ENCODE measurements at places on chromosomes 16 and 17.
A peak's percentile ranks its signal among the peaks of the same experiment; 100 is the strongest.

- DNase-seq = peak; percentile 7
Observed at GRCh38 chr17:29760279-29761039, 137.7 kb upstream of the CORO6 start.

DNA sequence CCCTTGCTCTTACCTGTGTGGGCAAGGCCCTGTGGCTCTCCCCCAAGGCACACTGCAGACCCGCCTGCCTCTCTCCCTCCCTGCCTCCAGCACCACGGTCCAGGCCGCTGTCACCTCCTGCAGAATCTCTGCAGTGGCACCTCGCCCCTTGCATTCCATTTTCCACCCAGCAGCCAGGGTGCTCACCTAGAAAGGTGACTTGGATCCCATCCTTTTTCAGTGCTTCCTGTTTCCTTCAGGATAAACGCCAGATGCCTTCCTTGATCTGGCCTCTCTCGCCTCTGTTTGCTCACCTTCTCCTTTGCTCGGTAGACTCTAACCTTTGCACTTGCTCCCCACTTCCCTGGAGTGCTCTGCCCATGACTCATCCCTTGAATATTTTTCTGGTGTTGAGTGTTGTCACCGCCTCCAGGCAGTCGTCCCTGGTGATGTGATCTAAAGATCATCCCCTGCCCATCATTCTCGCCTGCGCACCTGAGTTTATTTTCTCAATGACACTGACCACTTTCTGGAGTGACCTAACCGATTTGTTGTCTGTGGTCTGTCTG lies 79.2 kb upstream of the LGALS9 start:
- peak; percentile 59 for DNase-seq

GRCh38 chr16:9256196-9256595 lies 164.8 kb downstream of the HAPSTR1 start:
- no peak for DNase-seq

- no peak for DNase-seq
Observed at GRCh38 chr17:49450735-49451134, 36.1 kb upstream of the PHB1 start.

GRCh38 chr16:3189869-3190268 lies 1.9 kb downstream of the OR1F1 start:
- no peak for DNase-seq

DNA sequence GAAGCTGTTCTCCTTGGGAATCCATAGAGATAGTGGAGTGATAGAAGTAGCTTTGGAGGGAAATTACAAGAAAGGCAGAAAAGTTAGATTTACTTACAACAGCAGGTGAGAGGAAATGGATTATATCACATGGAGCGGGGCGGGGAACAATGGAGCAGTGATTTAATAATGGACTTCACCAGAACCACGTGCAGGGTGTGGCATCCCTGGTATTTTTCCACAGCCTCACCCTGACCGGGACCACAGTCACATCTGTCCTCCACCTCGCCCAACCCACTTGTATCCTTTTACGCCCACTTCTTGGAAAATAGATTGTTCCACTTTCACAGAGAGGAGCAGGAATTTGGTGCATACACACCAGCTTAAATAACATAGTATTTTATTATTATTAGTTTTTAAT lies 15.9 kb upstream of the CYB5B start:
- DNase-seq = no peak

- DNase-seq = no peak
Observed at GRCh38 chr16:64381979-64382378, 739.9 kb downstream of the CDH11 start.

DNA sequence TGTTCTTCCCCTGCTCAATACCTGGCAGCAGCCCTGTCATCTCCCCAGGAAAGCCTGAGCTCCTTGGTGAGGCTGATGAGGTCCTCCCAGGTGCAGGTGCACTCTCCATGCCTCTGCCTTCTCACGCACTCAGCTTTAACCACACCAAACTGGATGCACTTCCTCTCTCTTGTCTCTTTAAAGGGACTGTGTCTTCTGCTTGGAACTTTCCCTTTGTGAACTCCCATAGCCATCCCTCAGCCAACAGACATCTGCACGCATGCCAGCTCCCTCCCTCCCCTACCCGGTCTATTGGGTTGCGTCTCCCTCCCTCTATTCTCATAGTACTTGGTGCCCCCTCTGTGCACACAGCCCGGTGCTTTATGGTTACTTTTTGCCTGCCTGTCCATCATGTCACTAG lies 231.2 kb downstream of the MSI2 start:
- no peak for DNase-seq

DNA sequence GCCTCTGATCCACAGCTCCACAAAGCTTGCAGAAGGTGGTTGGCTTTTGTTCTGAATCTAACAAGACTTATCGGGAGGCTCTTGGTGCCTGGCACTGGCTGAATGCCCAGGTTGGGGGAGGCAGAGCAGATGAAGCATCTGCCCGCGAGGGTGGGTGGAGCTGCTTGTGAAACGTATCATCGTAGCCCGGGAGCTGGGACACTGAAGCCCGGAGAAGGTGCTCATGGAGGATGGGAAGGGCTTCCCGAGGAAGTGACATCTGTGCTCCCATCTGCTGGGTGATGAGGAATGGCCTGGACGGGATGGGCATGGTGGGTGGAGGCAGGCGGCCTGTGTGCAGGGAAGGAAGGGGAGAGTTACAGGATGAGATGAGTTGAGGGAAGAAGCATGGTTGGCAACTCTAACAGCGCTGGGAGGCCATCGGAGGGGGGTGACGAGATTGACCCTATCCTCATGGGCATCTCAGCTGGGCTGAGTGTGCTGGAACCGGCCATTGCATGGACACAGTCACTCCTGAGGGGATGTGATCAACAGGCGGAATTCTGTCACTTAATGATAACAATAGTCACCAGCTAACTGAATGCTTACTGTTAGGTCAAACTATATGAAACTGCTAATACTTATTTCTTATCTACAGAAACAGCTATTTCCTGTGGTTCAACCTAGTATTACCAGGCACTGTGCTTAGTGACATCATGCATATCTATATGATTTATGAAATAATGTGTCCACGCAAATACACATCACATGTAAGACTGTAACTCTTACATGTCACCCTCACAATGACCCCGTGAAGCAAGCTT lies 102.7 kb downstream of the ABCC6 start:
- no peak for DNase-seq

DNA sequence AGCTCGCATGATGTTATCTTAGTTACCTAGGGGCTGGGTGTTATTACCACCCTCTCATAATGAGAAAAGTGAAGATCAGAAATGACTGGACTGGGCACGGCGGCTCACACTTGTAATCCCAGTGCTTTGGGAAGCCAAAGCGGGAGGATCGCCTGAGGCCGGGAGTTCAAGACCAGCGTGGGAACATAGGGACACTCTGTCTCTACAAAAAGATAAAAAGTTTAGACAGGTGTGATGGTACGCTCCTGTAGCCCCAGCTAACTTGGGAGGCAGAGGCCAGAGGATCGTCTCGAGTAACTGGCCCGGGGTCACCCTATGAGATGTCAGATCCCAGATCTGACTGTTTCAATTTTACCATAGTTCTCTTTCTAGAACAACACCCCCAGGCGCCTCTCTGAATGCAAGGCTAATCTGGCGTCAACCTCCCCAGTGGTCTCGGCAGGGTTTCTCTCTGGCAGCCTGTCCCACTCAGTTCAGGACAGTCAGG lies 1.9 kb upstream of the CCDC102A start:
- no peak for DNase-seq

DNA sequence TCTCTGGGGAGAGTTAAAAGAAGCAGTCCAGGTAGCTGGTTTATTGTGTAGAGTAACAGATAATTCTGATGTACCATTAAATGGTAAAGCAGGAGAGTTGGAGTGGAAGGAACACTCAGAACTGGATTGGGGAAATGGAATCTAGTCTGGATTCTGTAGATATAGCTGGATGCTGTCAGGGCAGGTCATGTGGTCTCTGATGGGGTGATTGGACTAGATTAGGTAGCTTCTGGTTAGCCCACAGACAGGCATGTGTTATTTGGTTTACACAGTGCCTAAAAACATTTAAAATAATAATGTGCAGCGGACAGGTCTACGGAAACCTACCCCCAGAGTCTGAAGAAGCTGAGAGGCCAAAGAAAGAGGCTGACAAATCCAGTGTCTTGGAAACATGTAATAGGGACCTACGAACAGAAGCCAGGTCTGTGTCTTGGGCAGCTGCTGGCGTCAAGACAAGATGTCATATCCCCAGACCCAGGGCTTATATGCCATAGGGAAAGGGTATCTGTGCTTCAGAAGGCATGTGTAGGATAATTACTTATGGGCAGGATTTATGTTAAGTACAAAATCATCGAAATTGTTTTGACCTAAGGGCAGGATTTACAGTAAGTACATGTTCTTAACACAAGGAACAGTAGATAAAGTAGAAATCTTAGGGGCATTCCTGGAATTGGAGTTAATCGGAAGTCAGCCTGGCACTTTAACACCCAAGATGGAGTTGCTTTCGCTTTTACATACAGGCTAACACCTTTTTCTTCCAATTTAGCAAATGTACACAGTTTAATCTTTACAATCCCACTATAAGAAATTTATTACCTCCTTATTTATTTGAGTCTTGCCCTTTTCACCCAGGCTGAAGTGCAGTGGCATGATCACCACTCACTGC lies 12.4 kb downstream of the LUC7L3 start:
- no peak for DNase-seq

DNA sequence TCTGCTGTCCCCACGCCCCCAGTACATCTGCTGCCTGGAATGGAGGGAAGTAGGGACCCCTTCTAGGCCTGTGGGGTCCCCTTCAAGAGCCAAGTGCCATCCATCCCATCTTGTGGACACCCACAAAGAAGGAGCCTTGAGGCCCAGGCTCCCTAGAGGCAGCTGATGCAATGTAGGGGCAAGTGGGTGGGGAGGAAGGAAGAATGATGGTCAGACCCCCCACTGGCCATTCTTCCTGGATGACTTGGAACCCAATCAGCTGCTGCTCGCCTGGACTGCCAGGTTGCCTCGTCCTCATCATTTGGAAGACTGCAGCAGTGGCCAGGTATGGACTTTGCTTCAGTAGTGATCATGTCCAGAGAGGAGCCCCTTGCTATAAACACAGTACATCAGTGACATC lies 48.9 kb downstream of the SMPD3 start:
- no peak for DNase-seq

GRCh38 chr17:47465165-47465564 lies 65.7 kb upstream of the NPEPPS start:
- no peak for DNase-seq

GRCh38 chr17:65049085-65049756 lies 7.3 kb downstream of the GNA13 start:
- no peak for DNase-seq

GRCh38 chr16:69286941-69287713 lies 24.0 kb upstream of the VPS4A start:
- DNase-seq = peak; percentile 44

DNA sequence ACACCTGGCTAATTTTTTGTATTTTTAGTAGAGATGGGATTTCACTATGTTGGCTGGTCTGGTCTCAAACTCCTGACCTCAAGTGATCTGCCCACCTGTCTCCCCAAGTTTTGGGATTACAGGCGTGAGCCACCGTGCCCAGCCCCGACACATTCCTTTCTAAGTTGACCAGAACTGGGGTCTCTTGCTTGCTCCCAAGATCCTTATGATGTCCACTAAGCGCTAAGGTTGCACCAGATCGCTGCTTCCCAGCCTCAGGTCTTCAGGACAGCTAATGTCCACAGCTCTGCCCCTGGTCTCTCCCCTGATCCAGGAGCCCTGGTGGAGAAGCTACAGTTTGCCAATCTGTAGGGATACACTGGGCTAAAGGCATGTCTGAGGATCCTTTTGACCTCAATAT lies 29.5 kb downstream of the NSMCE1 start:
- DNase-seq = no peak

DNA sequence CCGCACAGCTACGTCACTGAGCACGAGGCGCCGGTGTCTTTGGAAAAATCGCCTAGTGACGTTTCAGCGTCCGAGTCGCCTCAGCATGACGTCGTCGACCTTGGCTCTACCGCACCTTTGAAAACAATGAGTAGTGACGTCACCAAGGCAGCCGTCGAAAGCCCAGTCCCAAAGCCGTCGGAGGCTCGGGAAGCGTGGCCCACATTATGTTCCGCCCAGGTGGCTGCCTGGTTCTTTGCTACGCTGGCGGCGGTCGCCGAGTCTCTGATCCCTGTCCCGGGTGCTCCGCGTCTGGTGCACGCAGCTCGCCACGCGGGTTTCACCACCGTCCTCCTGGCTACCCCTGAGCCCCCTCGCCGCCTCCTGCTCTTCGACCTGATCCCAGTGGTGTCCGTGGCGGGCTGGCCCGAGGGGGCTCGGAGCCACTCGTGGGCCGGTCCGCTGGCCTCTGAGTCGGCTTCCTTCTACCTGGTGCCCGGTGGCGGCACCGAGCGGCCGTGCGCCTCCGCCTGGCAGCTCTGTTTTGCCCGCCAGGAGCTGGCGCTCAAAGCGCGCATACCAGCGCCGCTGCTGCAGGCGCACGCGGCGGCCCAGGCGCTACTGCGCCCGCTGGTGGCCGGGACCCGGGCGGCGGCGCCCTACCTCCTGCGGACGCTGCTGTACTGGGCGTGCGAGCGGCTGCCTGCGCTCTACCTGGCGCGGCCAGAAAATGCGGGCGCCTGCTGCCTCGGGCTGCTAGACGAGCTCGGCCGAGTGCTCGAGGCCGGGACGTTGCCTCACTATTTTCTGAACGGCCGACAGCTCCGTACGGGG lies 1.5 kb downstream of the TMEM102 start:
- peak; percentile 34 for DNase-seq

GRCh38 chr17:5892921-5893675 lies 177.1 kb upstream of the WSCD1 start:
- no peak for DNase-seq

GRCh38 chr17:50026837-50027171 lies 29.1 kb upstream of the ITGA3 start:
- peak; percentile 79 for DNase-seq

DNA sequence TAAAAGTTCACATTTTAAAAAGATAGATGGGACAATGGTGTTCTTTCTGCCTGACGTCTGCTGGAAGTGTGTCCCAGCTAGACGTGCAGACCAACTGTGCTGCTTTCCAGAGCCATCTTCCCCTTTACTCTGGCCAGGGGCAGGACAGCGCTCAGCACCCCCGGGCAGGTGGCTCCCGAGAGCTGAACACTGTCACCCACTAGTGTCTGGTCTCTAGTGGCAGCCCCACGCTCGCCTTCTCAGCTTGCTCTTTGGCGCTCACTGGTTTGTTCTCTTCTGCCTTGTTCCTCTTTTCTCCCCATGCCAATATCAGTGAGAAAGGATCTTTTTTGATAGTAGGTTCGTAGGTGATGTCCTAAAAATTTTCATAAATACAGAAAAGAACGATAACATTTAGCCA lies 25.7 kb downstream of the ZC3H18 start:
- no peak for DNase-seq

DNA sequence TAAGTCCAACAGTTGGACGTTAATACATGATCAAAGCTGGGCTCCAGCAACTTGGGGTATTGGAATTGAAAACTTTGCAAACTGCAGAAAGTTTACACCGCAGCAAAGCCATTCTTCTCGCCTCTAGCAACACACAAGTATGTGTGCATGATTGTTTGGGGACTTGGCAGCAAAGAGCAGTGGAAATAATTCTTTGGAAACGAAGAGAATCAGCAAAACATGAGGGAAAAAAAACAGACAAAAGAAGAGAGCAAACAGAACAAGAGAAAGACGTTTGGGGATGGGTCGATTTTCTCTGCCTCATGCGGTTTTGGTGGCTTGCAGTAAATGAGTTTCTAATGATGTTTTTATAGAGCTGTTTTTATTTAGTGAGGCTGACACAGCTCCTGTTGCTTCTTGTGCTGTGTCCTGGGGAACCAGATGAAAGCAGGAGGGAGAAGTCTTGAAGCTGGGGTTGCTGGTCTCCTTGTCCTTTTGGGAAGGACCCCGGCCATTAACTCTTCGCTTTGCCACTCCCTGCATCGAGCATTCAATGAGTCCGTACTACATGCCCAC lies 502.9 kb downstream of the GRIN2A start:
- no peak for DNase-seq

GRCh38 chr17:56737421-56738161 lies 96.1 kb downstream of the C17orf67 start:
- peak; percentile 4 for DNase-seq
